ENCODE measurements at places on chromosomes 6 and 20. TPM values are rescaled to one million over a fixed set of nuclear protein-coding genes. Genes with fewer than 3 reads are reported as not detected.

GRCh38 chr20:13873831-13874230 is 89.0 kb downstream of the NDUFAF5 start:
- no peak for DNase-seq

RIPOR2 gene
- 0.68 TPM for total RNA-seq

HSPA1L gene
- total RNA-seq, result 0.68 TPM

GLP1R gene
- not detected for total RNA-seq

PRR18 gene
- not detected for total RNA-seq

GRCh38 chr6:71977884-71978283 is 91.5 kb downstream of the RIMS1 start:
- DNase-seq, result no peak

GRCh38 chr6:168288781-168289570 is 30.6 kb downstream of the DACT2 start:
- DNase-seq, result no peak

DNA sequence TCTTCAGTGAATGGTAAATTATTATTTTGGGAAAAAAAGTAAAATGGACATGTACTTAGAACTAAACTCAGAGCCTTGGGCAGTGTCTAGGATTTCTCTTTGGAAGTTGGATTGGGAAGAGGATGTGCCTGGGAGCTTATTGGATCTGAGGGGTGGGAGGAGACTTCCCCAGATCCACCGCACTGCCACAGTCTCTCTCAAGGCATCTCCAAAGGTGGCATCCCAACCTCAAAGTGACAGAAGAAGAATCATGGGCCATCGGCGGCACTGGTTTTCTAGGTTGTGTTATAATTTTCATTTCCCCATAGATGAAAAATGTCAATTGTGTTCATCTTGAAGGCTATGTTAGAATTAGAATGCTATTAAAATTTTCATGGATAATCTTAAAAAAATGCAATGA is 66.8 kb upstream of the CD93 start:
- DNase-seq, result no peak

Data from RPMI7951 (cell line).